ENCODE measurements at places on chromosomes 11 and 22.
A peak's percentile ranks its signal among the peaks of the same experiment; 100 is the strongest.

GRCh38 chr11:128463371-128463829 is 124.0 kb downstream of the ETS1 start:
- no peak for DNase-seq

DNA sequence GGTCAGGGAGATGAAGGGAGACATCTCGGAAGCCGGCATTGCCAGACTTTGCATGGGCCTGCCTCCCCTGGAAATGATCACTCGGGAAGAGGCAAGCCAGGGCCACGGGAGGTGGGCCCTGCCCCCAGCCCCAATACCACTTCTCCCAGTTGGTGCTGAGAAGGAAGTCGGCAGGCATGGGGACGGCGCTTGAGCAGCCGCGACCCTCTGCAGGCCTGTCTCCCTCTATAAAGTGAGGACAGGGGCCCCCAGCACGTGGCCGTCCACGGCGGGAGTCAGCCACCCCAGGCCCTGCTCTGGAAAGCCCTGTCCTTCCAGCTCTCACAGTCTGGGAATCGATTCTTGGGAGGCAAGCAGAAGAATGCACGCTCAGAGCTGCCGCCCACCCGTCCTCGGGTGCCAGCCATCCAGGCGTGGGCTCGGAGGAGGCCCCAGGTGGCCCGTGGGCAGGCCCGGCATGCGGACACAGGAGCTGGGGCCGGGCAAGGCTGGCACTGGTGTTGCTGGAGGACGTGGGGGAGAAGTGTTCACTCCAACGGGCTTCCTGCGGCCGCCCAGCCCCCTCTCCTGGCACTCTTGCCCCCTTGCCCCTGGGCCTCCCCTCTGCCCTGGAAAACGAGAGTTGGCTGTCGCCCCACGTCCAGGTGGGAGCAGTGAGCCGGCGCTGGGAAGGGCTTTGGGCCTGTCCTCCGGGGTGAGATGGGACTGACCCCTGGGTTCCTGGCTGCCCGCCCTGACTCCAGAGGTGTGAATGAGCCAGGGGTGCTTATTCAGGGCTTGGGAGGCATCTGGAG is 77.5 kb downstream of the CACNA1I start:
- DNase-seq, result no peak

DNA sequence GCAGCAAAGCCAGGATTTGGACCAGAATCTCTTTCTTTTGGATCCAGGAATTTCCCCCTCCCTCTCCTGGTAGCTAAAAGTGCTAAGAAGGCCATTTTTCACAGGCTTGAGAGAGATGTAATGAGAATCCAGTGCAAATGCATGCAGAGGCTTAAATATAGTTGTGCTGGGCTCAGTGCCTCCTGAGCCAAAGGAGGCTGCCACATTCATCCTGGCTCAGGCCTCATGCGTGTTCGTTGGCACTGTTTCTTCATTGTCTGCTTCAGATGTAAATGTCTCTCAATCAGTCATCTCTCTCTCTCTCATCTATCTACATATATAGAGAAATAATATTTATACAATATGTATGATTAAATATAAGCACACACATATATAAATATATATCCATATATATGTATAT is 83.6 kb downstream of the INSC start:
- DNase-seq, result no peak

DNA sequence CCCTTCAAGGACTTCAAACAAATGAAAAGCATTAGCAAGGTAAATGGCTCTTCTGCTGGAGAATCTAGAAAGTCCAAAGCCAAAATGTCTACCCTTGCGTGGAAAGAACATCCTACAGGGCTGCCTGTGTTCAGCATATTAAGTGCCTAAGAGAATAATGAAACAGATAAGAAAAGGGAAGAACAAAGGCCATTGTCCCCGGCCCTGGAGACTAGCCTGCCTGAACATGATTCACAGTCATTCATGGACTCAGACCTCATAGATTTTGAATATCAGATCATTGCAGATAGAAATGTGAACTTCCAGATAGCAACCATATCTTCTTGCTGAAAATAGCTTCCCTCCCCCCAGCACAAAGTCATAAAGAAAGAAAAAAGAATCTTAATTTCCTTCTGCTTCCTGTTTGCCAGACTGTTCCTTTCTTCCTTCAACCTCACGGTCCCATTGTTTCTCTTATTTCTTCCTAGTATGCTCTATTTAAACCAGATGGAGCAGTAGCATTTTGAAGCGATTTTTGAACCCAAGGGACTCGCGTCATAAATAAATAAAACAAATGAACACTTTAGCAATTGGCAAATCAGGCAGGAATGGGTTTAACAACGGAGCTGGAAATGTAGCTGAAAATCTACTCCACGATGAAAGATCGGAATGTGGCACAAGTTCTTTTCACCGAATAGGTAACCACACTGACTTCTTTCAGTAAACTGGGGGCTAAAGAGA is 408.2 kb upstream of the CCDC90B start:
- DNase-seq, result no peak

GRCh38 chr11:64917663-64917995 is 620 bp upstream of the ATG2A start:
- DNase-seq, result no peak

DNA sequence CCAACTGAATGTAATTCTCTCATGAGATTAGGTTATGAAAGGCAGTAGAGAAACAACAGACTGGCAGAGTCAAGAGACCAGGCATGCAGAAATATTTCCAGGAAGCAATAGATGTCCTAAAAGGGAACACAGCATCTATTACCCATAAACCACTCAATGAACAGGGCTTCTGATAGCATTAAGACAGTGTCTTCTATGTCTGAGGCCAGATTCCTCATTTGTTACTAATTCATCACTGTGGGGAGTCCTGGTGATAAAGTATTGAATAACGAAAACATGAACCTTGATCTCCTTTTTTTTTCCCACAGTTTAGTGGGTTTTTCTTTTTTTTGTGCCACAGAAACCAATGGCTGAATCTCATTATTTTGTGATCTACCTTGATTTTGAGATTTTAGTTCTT is 339.0 kb downstream of the METTL15 start:
- no peak for DNase-seq

DNA sequence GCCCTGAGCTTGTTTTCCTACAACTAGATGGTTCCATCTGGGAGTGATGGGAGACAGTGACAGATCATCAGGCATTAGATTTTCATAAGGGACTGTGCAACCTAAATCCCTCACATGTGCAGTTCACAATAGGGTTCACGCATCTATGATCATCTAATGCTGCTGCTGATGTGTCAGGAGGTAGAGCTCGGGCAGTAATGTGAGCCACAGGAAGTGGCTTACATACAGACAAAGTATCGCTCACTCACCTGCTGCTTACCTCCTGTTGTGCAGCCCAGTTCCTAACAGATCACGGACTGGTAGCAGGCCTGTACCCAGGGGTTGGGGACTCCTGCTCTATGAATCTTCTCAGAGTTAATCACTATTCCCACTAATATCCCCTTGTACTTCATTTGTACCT is 12.4 kb downstream of the AAMDC start:
- no peak for DNase-seq

- peak; percentile 77 for DNase-seq
Observed at GRCh38 chr11:2898366-2899079, 12.9 kb upstream of the CDKN1C start.
